ENCODE measurements at places on chromosomes 2 and 18.

DNA sequence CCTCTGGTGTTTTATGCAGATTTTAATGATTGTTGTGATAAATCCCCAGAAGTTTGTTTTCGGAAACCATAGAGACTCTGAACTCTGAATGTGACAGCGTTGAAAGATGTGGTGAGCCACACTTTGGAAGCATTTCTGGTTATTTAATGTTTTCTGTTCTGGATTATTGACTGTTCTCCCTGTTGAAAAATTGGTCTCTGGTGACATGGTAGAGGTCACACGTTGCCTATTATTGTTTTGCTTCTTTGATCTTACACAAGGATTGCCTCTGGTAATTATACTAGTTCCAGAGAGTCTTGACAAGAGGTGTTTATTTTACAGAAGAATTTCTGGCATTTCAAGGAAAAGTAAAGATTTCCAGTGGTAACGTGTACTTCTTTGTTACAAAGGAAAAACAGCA, 127.1 kb downstream of the GREB1L start:
- no peak for DNase-seq

GRCh38 chr2:39625193-39625926, 40.4 kb upstream of the TMEM178A start:
- DNase-seq: no peak

DNA sequence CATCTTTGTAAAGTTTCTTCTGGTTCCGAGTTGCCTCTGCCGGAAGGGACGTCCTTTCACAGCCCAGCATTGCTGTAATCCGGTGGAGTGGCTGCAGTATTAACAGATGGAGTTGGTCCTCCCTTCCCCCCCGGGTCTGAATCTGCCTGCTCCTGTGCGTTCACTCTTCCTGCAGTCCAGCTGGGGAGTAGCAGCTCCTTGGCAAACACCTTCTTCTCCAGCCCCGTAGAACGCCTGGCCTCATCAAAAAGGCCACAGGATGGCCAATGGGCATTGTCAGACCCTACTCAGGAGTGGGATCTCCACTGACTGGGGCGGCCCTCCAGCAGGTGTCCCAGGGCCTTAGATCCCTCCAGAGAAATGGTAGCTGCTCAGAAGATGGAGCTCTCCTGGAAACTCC, 234.0 kb downstream of the FAM210A start:
- no peak for DNase-seq

- no peak for DNase-seq
Measured at GRCh38 chr2:86704459-86704971, 15.6 kb upstream of the RMND5A start.

DNA sequence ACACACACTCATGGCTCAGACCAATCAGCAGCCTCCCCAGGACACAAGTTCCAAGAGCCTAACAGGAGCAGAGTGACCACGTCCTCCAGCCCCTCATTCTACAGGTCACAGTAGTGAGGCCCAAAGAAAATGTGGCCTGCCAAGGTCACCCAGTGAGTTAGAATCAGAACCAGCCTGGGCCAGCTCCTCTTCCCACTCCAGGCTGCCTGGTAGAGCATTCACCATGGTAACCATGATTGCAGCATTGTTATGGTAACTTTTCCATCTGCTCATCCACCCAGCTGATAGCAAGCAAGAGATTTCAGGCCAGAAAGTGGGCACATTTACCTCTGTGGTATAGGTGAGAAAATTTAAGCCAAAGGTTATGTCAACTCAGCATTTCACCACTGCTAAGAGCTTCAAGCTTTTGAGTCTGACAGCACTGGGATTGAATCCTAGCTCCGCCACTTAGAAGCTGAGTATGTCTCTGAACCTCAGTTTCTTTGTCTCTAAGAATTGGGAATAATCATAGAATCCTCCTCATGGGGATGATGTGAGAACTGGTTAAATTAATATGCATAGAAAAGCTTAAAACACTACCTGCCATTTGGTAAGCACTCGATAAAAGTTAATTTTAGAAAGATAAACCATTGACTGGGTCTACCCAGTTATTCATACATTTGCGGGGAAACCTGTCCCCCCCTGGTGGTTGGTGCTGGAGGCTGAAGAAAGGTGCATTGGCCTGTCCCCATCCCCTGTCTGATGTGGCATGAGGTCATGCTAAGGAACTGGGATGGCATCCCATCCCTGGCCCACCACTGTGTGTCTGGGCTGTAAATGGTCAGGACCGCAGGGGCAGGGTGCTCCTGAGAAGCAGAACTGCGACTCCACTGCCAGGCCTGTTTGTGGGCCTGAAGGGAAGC, 181.5 kb downstream of the KLHL29 start:
- peak; percentile 42 for DNase-seq

DNA sequence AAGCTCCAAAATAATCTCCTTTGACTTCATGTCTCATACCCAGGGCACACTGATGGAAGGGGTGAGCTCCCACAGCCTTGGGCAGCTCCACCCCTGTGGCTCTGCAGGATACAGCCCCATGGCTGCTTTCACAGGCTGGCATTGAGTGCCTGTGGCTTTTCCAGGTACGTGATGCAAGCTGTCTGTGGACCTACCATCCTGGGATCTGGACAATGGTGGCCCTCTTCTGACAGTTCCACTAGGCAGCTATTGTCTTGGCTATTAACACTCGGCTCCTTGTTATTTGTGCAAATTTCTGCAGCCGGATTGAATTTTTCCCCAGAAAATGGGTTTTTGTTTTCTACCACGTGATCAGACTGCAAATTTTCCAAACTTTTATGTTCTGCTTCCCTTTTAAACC, 634.2 kb downstream of the TSN start:
- no peak for DNase-seq

GRCh38 chr18:60649107-60649506, 276.5 kb upstream of the MC4R start:
- DNase-seq: no peak

DNA sequence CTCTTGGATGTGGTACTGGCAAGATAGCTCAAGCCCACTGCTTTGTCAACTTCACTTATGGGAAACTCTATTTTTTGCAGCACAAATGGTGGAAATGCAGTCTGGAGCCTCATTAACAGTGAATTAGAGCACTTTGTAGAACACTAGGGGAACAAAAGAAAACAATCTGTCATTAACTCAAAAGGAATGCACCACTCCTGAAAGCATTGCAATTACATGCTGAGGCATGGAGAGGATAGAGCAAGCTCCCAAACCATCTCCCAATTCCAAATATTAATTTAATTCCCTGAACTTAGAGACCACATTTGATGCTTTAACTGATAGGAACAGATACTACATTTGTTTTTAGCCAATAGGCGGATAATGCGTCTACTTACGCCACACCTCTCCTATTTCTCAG, 32.8 kb upstream of the TANC1 start:
- DNase-seq: no peak

- no peak for DNase-seq
Measured at GRCh38 chr2:18154812-18155211, 276.3 kb downstream of the KCNS3 start.

- no peak for DNase-seq
Measured at GRCh38 chr2:136334967-136335366, 217.0 kb upstream of the CXCR4 start.

GRCh38 chr18:79353267-79353666, 42.5 kb upstream of the NFATC1 start:
- DNase-seq: no peak

DNA sequence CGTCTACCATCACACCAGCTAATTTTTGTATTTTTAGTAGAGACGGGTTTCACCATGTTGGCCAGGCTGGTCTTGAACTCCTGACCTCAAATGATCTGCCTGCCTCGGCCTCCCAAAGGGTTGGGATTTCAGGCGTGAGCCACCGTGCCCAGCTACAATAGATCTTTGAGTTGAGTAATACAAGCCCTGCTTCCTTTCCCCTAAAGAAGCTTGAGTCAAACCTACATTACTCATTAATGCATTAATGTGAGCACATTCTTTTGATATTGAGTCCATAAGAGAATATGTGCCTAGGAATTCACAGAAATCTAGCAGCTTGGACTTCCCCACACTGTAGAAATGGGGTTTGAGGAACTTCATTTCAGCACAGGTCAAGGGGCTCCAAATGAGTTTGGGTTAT, 39.6 kb downstream of the PSMG2 start:
- no peak for DNase-seq

DNA sequence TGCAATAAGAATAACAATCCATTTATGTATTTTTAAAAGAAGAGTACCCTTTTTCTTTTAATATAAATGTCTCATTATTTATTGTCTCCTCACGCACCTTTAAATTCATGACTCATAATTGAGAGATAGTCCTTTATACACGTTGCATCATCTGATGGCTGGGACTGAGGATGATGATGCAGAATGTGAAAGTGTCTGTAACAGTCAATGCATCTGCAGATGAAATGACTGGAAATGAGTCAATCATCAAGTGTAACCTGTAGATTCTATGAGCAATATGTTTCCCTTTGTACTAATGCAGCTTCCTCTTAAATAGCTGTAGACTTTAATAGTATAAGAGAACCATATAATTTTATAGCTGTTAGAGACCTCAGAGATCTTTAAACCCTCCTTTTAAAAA, 26.1 kb upstream of the SYT4 start:
- DNase-seq: no peak

DNA sequence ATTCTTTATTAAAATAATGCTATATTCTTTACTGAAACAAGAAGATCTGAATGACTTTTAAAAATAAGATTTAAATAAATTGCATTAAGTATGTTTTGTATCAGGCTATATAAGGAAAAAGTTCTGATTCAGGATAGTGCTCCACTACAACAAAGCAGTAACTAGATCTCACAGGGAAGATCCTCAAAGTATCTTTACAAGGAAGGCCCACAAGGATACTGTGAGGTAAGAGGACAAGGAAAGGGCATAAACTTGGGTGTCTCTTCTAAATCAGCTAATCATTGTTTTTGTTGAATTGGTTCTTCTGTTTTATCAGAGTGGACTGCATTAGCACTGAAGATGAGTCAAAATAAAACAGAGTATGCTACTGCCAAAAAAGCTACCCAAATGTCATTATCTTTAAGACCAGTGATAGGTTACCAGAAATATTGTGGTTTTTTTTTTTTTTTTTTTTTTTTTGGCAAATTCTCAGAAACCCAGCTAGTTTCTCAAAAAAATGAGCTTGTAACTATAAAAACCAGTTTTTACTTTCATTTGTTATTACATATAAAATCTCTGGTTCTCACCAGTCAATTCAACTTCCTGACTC, 160.9 kb downstream of the BAZ2B start:
- no peak for DNase-seq

DNA sequence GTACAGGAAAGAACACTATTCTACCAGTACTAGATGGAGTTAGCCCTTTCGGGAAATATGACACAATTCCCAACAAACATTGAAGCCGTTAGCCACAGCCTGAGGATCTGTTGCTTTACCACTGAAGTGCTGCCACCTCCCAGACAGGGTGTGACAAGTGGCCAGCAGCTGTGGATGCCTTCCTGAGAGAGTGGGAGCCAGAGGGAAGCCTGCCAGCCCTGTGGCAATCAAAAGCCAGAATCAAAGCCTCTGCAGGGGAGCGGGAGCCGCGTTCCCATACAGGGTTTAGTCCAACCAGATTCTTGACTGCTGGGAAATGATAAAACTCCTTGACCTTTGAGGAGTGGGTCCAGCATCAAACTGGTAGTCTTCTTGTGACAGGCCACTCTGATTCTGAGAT, 38.0 kb downstream of the SLC4A1AP start:
- no peak for DNase-seq

- DNase-seq: no peak
Measured at GRCh38 chr18:45806226-45806625, 19.2 kb upstream of the SIGLEC15 start.

- no peak for DNase-seq
Measured at GRCh38 chr2:164764474-164764873, 77.1 kb downstream of the COBLL1 start.

- peak; percentile 98 for DNase-seq
Measured at GRCh38 chr2:231464576-231465540, 574 bp upstream of the NCL start.

GRCh38 chr2:188444106-188444835, 152.6 kb downstream of the GULP1 start:
- no peak for DNase-seq

GRCh38 chr2:70678576-70679143, 89.3 kb downstream of the ADD2 start:
- no peak for DNase-seq

DNA sequence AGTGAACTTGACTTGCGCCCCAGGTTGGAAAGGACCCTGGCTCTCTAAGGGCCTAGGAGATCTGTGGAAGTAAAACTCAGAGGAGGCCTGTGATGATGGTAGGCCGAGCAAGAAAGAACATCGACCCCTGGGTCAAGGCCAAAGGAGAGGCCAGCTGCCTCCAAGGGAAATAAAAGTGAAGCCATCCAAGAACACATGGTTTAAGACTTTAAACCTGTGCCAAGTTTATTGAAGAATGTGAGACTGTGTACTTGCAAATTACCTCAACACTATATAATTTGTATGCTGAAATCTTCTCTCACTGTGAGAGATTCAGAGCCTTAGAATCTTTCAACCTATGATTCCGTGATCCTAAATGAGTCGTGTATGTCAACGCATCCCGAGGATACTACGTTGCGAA, 40.7 kb upstream of the COBLL1 start:
- no peak for DNase-seq

DNA sequence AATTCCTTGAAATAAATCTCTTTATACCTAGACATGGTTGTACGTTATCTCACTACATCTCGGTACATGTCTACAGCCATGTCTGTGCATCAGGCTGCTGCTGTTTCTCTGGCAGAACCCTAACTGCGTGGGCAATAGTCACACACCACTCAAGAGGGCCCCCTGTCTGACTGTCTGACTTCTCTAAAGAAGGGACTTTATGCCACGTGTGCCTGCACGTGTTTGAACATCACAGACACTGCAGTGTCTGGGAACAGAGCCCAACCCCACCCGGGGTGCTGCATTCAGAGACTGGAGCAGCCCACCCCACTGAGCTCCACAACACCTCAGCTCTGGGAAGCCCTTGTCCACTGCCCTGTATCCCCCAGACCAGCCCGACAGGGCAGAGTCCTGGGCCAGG, 55.0 kb downstream of the KIF1A start:
- DNase-seq: no peak

GRCh38 chr2:45678791-45679348, 27.4 kb downstream of the PRKCE start:
- DNase-seq: no peak

- DNase-seq: no peak
Measured at GRCh38 chr2:28547906-28548600, 52.2 kb downstream of the PLB1 start.

DNA sequence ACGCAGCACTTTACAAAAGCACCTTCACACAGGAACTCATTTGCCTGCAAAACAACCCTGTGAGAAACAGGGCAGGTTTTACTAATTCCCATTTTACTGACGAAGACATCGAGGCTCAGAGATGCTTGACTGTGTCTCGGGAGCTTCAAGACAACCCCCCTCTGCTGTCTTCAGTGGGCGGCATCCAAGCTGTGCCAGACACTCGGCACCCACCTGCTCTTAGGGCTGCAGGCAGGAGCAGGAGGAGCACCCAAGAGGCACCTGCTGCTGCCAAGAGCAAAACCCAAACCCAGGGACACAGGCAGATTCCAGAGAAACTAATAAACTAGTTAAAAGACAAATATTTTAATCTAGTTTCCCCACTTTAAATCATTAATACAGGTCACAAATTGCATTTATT, 67.9 kb downstream of the PPP4R1 start:
- no peak for DNase-seq

GRCh38 chr2:227862227-227862740, 9.1 kb upstream of the DAW1 start:
- peak; percentile 7 for DNase-seq
